ENCODE measurements at places on chromosomes 4 and X. TPM values are rescaled to one million over a fixed set of nuclear protein-coding genes. Genes with fewer than 3 reads are reported as not detected.

DNA sequence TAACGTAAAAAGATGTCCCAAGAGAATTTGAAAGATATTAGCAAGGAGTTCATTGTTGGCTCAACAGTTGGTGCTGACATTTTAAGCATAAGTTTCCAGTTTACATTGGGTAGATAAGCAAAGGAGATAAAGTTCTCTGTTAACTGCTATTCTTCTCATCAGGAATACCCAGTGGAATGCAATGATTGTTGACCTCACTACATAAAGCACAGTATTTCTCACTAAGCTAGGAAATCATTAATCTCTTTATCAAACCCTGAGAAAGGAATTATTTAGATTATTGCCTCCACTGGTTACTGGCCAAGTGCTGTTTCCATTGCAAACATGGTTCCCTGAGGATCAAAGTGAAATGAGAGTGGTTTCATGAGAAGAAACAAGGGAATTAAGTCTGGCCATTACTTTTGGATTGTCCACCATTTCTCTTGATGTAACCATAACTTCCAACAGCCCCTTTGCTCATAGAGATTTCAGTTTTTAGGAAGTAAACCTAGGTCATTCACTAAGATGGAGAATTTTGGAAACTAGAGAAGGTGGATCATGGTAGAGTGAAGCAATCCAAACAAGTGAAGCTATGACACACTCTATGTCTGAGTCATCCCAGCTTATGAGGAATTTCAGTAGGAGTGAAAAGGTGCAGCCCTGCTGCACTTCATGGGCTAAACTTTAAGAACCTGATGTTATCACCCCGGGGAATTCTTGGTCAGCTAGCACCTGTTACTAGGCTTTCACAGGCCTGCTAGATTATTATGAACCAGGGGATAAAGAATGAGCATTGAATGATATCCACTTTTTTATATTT is 163.4 kb downstream of the AREG start:
- DNase-seq, result no peak

DNA sequence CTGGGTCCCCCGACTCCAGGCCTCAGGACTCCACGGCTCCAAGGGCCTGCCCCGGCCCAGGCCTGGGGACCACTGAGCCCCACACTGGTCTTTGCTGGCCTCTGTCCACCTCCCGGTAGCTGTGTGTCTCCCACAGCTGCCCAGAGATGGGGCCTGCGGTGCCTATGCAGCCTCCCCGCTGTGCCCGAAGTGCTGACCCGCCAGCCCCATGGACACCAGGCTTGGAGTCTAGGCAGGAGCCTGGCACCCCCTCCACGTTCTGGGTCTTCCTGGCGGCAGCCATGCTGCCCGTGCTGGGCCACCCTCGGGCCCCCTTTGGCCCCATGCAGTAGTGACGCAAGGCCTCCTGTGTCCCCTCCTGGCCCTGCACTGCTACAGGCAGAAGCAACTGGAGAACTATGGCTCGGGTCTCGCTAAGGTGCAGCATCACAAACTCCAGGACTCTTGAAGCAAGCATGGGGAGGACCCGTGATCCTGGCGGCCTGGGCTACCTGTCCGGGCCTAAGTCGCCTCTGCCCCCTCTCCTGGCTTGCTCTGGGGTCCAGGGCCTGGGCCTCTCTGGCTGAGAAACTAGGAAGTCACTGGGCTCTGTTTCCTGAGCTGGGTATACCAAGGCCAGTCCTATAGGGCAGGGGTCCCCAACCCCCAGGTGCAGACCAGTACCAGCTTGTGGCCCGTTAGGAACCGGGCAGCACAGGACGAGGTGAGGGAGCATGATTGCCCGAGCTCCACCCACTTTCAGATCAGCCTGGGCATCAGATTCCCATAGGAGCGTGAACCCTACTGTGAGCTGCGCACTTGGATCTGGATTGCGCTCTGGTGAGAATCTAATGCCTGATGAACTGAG is 917 bp downstream of the MYL5 start:
- DNase-seq, result peak; percentile 17

The HTR2C gene
- total RNA-seq, result not detected

The EDA2R gene
- 2.7 TPM for total RNA-seq

GRCh38 chr4:3784454-3785291 is 18.5 kb downstream of the ADRA2C start:
- DNase-seq, result no peak

DNA sequence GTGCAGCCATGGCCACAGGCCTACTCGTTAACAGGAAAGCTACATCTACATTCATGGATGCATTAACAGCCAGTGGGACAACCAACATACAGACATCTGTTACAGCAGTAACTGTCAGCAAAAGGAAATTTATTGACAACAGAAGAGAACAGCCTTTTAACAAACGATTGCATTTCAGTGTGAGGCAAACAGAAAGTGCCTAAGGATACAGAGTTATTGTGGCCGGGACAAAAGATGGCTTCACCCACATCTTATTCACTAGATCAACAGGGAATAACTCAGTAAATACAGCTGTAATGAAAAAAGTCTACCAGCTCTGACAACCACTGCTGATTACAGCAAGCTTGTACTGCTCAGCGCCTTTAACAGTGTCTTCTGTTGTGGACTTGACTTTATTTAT is 61.5 kb upstream of the TBL1X start:
- no peak for DNase-seq

DNA sequence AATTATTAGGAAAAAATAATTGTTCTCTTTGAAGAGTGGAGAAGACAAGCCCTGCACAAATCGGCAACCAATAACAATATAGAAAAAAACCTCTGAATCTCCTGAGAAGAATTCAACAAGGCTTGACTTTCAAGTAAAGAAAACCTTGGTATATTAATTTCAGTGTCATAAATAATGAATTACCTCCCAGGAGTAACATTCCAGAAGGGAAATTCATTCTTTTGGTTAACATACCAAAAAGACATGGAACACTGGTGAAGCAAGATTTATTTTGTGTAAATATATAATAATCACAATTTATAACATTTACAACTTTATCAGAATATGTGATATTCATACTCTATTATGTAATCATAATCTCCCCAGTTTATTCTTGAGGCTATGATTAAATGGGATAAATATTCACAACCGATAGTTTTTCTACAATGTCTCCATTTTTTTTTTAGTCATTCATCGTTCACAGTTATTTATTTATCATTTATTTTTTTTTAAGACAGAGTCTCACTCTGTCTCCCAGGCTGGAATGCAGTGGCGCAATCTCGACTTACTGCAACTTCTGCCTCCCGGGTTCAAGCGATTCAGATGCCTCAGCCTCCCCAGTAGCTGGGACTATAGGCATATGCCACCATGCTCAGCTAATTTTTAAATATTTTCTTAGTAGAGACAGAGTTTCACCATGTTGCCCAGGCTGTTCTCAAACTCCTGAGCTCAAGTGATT is 53.0 kb upstream of the RPS6KA6 start:
- DNase-seq, result no peak

DNA sequence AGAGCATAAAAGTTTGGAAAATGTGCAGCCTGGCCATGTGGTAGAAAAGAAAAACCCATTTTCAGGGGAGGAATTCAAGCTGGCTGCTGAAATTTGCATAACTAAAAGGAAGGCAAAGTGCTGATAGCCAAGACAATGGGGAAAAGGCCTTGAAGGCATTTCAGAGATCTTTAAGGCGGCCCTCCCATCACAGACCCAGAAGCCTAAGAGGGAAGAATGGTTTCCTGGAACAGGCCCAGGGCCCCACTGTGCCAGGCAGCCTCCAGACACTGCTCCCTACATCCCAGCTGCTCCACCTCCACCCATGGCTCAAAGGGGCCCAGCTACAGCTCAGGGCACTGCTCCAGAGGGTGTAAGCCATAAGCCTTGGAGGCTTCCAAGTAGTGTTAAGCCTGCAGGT is 158.0 kb upstream of the PRDX4 start:
- no peak for DNase-seq

GRCh38 chr4:39048311-39048710 is 13.7 kb upstream of the KLHL5 start:
- no peak for DNase-seq

- DNase-seq, result no peak
These were observed 18.3 kb downstream of the MAGED2 start for GRCh38 chrX:54825716-54826438.

DNA sequence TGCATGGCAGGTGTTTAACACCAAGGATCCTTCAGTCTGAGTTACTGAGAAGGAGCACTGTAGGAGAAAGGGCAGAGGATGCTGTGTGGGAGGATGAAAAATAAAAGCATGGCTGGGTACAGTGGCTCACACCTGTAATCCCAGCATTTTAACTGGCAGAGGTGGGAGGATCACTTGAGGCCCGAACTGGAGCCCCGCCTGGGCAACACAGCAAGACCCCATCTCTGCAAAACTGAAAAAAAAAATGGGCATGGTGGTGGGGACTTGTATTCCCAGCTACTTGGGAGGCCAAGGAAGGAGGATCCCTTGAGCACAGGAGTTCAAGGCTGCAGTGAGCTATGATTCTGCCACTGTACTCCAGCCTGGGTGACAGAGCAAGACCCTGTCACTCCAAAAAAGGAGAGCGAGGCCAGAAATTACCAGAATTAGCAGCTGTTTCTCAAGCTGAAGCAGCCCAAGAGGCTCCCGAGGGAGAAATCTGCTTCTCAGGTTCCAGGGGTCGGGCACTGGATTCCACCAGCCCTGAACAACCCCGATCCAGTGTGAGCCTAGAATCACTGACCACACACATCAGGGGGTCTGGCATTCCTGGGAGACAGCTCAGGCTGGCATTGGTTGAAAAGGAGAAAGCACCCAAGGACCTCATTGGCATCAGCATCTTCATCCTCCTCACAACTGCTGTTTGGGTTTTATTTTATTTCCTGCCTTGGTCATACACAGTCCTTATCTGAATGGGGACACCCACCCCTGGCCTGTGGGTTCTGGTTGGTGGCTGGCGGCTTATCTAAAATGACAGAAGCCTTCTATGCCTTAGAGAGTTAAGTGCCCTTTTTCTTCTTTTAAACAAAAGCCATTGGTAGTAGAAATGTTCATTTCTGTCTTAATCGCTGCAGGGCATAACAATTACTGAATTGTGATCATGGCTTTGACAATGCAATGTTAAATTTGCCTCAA is 66.3 kb upstream of the TRIM2 start:
- no peak for DNase-seq

GRCh38 chrX:7330556-7330955 is 182.6 kb upstream of the PUDP start:
- no peak for DNase-seq

- no peak for DNase-seq
These were observed 246.6 kb upstream of the AADAT start for GRCh38 chr4:170336238-170336775.

The DCLK2 gene
- 17.7 TPM for total RNA-seq

DNA sequence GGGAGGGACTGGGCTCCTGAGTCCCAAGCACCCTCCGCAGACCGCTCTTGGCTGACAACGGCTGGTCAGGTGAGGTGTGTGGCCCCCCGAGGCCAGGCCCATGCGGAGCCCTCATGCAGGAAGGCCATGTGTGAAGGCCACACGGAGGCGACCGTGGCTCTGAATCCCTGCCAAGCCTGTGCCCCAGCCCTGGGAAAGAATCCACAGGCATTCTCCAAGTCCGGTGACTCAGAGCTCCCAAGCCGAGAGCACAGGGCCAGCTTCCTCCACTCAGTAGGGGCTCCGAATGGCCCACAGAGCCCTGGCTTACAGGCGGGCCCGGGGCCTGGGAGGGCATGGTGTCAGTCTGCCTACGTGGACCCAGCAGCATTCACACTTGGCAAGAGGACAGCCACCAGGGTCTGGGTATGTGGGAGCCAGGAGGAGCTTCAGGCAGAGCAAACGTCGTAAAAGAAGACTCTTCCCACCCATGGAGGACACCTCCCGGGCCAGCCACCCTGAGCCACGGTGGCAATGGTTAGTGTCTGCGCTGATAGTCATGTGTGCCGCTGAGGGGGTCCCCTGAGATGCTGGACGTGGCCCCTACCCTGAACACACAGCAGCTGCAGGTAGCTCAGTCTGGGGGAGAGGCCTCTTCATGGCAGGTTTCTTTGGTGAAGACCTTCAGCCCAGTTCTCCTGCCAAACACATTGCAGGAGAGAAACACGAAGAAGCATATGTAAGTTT is 105.7 kb downstream of the PSAPL1 start:
- peak; percentile 63 for DNase-seq

GRCh38 chr4:52259978-52260377 is 208.9 kb downstream of the SPATA18 start:
- no peak for DNase-seq

DNA sequence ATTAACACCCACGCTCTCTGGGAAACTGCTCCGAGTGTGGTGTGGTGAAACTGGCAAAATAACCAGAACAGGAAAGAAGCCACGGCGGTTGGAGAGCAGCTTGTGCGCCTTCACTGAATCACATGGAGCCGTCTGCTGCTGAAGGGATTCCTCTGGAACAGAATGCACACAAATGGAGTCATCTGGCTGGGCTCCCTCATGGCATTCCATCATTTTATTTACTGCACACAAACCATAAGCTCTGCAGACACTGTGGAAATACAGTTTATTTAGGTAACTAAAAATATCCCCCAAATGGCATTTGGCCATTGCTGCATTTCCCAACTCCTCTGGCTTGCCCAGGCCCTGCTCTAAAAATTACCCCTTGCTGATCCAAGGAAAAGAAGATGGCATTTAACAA is 187.0 kb upstream of the S100G start:
- DNase-seq, result peak; percentile 41

The OTUD6A gene
- total RNA-seq, result not detected

The PWWP3B gene
- 49.2 TPM for total RNA-seq

The C4orf50 gene
- 0.10 TPM for total RNA-seq

- DNase-seq, result no peak
These were observed at the start of gene SLC25A31 for GRCh38 chr4:127730142-127730913. Gene SLC25A31, plus strand, starts transcription at chr4:127730400. Its CDS starts 146 bp downstream, at chr4:127730546.
